ENCODE measurements at places on chromosomes 2 and 18.

- DNase-seq = no peak
These were observed 89.6 kb downstream of the MCFD2 start for GRCh38 chr2:46825939-46826568.

DNA sequence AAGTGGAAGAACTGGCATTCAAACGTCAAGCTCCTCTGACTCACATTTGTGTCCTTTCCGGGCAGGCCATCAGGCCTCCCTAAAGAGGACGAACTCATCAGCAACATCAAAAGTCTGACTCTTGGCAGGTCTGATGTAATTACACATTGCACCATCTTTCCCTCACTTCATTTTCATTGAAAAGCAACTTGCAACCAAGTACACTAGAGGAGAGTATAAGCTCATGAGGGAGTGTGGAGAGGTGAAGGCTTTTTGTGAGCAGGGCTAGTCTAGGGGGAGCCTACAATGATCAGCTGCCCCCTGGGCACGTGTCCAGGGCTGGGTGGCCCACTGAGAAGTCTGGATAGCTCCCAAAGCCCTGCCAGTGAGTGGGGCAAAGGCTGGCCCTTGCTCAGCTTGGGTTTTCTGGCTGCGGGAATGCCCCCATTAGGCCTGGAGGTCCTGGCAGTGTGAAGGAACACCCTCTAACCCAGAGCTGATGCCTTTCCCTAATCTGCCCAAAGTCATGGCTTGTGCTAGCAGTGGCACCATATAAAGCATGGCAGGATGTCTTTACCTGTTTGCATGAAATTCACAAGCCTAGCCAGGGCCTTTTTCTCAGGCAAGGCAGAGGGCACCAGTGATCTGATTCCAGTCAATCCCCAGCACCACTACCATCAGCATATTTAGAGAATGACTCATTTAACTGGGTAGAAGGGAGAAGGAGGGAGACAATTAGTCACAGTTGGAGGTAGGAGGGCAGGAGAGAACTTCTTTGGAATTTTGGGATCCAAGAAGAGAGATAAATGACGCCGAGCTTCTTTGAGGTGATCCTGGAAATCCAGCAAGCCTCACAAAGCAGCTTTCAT, 8.5 kb upstream of the DAW1 start:
- DNase-seq = peak; percentile 96

DNA sequence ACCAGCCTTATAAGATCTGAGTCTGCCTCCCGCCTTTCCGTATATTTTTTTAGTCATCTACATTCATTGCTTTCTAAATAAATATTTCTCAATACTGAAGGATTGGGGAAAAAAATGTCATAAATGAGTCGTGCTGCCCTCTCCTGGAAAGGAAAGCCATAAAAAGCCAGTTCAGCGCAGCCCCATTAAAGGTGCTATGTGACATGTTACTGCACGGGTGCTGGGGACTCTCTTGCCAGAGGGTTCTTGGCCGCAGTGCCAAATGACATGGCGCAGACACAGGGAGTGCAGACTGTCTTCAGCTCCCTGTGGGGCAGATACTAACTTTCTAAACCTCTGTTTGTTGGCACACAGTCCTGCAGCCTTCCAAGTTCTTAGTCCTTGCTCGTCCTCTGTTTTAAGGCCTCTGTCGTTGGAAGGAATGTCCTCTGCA, 53.7 kb upstream of the MAP3K20 start:
- no peak for DNase-seq

DNA sequence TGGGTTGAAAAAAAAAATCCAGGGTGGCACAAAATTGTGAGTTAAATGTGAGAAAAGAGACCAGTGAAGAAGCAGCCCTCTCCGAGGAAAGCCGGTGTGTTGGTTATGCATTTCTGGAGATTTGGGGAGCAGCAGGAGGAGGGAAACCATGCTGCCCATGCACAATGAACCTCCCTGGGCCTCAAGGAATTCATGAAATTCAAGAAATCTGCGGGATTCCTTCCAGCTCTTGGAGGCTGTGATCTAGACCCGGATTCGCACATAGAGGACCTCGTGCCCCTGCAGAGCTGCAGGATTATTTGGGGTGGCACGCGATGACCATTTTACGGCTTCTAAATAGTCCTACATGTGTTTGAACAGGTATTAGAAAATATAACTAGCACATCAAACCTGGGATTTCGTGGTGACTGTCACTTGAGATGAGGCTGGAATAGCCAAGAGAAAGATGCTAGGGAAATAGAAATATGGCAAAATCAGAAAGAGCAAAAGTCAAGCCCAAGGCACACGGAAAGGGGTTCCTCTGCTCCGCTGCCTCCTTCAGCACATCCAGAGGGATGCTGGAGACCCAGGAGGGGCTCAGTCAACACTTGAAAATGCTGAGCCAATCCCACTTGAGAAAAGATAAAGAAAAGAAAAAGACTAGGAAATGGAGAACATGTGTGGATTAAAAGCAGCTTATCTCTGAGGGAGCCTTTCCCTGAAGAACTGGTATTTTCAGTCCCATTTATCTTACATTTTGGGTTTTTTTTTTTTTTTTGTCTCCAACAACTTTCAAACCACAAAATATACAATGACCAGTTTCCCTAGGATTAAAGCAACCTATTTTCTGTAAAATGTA, 22.0 kb downstream of the KCTD1 start:
- no peak for DNase-seq

DNA sequence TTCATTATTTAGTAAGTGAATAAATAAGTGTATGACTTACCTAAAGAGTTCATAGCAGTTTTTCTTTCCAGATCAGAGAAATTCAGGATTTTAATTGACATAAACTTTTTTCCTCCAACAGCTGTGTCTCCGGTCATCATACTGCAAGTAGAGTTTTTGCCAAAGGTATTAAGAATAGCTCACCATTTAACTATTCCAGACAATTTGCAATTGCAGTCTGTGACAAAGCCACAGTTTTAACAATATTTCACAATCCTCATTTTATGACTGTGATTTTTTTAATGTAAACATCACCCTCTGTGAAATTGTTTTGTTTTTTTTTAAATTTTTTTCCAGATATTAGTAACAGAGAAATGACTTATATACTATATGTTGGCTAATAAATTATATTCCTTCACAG, 199.1 kb downstream of the TRIB2 start:
- DNase-seq = peak; percentile 38

DNA sequence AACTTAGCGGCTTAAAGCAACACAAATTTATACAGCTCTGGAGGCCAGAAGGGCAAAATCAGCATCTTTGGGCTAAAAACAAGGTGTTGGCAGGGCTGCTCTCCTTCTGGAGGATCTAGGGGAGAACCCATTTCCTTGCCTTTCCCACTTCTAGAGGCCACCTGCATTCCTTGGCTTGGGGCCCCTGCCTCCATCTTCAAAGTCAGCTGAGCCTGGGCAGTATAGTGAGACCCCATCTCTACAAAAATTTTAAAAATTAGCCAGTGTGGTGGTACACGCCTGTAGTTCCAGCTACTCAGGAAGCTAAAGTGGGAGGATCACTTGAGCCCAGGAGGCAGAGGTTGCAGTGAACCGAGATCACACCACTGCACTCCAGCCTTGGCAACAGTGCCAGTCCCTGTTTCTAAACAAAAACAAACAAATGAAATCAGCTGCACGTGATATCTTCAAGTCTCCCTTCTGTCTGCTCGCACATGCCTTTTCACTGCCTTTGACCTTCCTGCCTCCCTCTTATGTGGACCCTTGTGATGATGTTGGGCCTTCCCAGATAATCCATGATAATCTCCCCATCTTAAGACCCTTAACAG, 200.6 kb downstream of the ZFP36L2 start:
- no peak for DNase-seq

- no peak for DNase-seq
These were observed 101.3 kb downstream of the CDC42EP3 start for GRCh38 chr2:37569986-37570679.

- DNase-seq = no peak
These were observed 8.2 kb downstream of the CYP26B1 start for GRCh38 chr2:72139471-72139873.

GRCh38 chr2:105861200-105861599, 116.5 kb downstream of the NCK2 start:
- DNase-seq = no peak

GRCh38 chr2:42826231-42826630, 33.8 kb upstream of the HAAO start:
- DNase-seq = no peak

- DNase-seq = no peak
These were observed 940.5 kb upstream of the DDX18 start for GRCh38 chr2:116874021-116874420.

DNA sequence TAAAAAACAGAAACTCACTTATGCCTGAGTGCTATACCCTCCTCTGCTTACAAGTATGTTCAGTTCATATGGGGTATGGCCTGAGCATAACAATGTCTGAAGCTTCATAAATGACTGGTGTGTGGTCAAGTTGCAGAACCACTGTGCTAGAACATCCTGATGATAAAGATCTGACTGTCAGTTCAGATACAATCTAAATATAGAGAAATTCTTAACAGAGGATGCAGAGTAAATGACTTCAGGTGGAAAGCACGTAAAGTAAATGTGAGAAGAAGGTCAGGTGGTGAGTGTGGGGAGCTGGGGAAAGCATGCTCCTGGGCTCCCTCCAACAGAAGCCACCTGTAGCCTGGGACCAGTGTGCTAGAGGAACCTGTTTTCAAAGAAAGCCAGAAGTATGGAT, 926.2 kb downstream of the TSN start:
- DNase-seq = no peak

DNA sequence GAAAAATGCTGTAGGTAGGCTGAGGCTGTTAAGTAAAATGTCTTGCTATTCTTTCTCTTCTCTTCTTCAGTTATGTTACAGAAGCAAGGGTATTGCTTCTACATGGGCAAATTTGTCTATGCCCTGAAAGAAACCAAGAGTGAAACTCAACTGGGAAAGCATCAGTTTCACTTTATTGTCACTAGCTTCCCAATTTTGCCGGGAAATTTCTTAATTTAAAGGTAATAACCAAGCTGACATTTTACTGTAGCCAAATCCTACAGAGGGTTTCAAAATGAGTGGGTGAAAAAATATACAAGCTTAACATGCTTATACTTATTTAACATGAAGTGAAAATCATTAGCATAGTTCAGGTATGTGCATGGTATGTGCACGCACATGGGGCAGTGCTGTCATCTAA, 3.2 kb downstream of the TANK start:
- no peak for DNase-seq

DNA sequence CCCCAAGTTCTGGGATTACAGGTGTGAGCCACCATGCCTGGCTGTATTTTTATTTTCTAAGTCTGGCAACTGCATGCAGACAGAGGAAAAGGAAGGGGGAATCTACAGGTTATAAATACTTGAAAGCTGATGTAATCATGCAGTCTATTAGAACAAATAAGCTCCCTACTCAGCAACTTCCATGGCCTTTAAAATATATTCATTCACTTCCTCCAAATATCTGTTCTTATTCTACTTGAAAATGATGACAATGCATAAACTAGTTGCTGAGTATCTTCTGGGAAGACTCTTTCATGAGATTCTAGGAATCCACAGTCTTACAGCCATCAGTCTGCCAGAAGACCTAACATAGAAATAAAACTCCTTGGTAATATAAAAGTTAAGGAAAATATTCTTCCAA, 66.9 kb upstream of the NCKAP5 start:
- peak; percentile 11 for DNase-seq

DNA sequence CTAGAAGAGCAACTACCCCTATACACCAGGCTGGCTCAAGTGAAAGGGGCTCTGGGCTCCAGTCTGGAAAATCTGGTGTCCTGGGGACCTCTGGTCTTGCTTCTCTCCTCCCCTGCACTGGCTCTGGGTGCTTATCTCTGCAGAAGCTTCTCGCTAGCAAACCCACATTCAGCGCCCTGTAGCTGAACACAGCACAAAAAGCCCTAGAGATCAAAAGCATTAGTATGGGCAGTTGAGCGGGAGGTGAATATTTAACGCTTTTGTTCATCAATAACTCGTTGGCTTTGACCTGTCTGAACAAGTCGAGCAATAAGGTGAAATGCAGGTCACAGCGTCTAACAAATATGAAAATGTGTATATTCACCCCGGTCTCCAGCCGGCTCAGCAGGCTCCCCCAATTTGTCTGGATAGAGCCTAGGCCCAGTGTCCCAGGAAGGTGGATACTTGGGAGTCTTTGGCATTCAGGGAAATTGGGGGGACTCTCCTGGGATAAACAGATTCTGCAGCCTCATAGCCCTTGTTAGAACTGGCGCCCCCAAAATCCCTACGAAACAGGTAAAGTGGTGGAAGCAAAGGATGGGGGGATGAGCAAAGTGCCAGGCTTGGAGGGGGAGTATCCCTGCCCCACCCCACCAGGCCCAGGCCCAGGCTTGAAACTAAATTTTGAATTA, 2.5 kb upstream of the HOXD4 start:
- DNase-seq = no peak

GRCh38 chr18:50172367-50172766, 22.6 kb downstream of the MYO5B start:
- DNase-seq = no peak

DNA sequence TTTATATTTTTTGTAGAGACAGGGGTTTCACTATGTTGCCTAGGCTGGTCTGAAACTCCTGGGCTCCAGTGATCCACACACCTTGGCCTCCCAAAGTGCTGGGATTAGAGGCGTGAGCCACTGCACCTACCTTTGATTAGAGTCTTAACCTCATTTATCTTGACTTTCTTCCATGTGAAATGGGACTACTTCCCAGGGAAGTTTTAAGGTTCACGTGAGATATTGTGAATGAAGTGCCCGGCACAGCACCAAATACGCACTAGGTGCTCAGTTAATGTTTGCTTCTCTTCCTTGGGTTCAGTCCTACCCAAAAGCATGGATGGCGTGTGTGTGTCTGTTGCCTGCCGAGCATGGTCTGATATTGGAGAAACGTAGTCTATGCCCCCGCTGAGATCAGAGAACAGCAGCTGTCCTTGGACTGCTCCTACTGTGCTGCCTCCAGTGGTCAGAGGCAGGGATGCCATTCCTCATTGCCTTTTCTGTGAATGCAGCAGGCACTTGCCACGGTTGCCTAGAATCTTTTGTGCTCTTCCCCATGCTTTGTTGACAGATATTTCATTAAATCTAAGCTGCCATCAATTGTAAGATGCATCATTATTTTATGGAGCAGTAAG, 12.3 kb upstream of the TFCP2L1 start:
- peak; percentile 36 for DNase-seq

- DNase-seq = peak; percentile 19
These were observed 619 bp upstream of the MSH6 start for GRCh38 chr2:47782381-47782670.

DNA sequence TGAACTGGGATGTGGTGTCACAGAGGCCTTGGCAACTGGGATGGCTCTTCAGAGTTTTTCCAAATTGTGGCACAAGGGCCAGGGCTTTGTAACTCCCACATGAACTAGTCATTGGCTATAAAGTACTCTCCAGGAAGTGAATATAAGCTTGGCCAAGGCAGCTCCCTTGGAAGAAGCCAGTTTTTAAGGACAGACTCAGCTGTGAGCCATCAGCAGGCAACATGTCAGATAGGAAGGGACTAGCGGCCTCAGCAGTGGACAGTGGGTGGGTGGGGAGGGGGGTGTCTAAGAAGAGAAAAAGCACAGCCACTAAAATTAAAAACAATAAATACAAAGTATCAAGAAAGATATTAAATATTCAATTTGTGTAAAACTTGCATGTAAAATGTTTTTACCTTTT, 691.1 kb upstream of the PIK3C3 start:
- no peak for DNase-seq

- peak; percentile 38 for DNase-seq
These were observed 1200.8 kb upstream of the GYPC start for GRCh38 chr2:125455110-125455509.

All from renal cortical epithelial cell (primary cell).